Subcutaneous preadipocyte (primary cell): ENCODE measurements at places on chromosomes 3 and 15. TPM values are rescaled to one million over a fixed set of nuclear protein-coding genes. Genes with fewer than 3 reads are reported as not detected.

GOLGA6L10 gene
- total RNA-seq: under 0.01 and 0.20 TPM in 2 replicates

CPB1 gene
- 0.37 TPM in 1 of 2 replicates, not detected in the other for total RNA-seq

ITIH1 gene
- total RNA-seq: not detected in 2 replicates

IQCF5 gene
- total RNA-seq: not detected in 2 replicates

CACNA2D2 gene
- not detected in 2 replicates for total RNA-seq

PRKCD gene
- total RNA-seq: 2.2 and 4.3 TPM in 2 replicates

BCL2A1 gene
- total RNA-seq: 0.20 and 1.1 TPM in 2 replicates

GPR160 gene
- 0.37 and 0.39 TPM in 2 replicates for total RNA-seq

TNNC1 gene
- 0.37 TPM in 1 of 2 replicates, not detected in the other for total RNA-seq

LAMB2 gene
- total RNA-seq: 193 and 231 TPM in 2 replicates

PRRT3 gene
- total RNA-seq: 2.6 and 3.1 TPM in 2 replicates

MUC20 gene
- 0.39 and 1.1 TPM in 2 replicates for total RNA-seq

RGMA gene
- total RNA-seq: 1.6 and 2.9 TPM in 2 replicates

HDGFL3 gene
- total RNA-seq: 15.8 and 25.4 TPM in 2 replicates

SPATA12 gene
- not detected in 2 replicates for total RNA-seq

EOMES gene
- under 0.01 TPM in 1 of 2 replicates, not detected in the other for total RNA-seq

FOXB1 gene
- not detected in 2 replicates for total RNA-seq

POLQ gene
- 4.4 and 12.7 TPM in 2 replicates for total RNA-seq

IL12A gene
- 1.1 and 3.5 TPM in 2 replicates for total RNA-seq

PIK3R4 gene
- 33.4 and 44.6 TPM in 2 replicates for total RNA-seq

CHRM5 gene
- total RNA-seq: under 0.01 TPM in 1 of 2 replicates, not detected in the other

CCR9 gene
- total RNA-seq: not detected in 2 replicates

STRC gene
- total RNA-seq: 0.73 TPM in 1 of 2 replicates, not detected in the other

SPINK8 gene
- not detected in 2 replicates for total RNA-seq

CCR2 gene
- not detected in 2 replicates for total RNA-seq

PXYLP1 gene
- 5.1 and 6.6 TPM in 2 replicates for total RNA-seq

SIDT1 gene
- under 0.01 TPM in 1 of 2 replicates, not detected in the other for total RNA-seq

GPR62 gene
- total RNA-seq: 0.20 TPM in 1 of 2 replicates, not detected in the other

RIOX2 gene
- total RNA-seq: 33.4 and 45.9 TPM in 2 replicates
